ENCODE measurements at places on chromosomes 11 and 22.
A peak's percentile ranks its signal among the peaks of the same experiment; 100 is the strongest.

- no peak for DNase-seq
Observed at GRCh38 chr22:38429499-38430068, 25.4 kb downstream of the KCNJ4 start.

GRCh38 chr11:70493089-70493474 lies 94.8 kb downstream of the CTTN start:
- no peak for DNase-seq

- no peak for DNase-seq
Observed at GRCh38 chr11:40188848-40189247, 1270.6 kb downstream of the LRRC4C start.

- DNase-seq = peak; percentile 63
Observed at GRCh38 chr11:44955015-44955738, 4.5 kb upstream of the TP53I11 start.

DNA sequence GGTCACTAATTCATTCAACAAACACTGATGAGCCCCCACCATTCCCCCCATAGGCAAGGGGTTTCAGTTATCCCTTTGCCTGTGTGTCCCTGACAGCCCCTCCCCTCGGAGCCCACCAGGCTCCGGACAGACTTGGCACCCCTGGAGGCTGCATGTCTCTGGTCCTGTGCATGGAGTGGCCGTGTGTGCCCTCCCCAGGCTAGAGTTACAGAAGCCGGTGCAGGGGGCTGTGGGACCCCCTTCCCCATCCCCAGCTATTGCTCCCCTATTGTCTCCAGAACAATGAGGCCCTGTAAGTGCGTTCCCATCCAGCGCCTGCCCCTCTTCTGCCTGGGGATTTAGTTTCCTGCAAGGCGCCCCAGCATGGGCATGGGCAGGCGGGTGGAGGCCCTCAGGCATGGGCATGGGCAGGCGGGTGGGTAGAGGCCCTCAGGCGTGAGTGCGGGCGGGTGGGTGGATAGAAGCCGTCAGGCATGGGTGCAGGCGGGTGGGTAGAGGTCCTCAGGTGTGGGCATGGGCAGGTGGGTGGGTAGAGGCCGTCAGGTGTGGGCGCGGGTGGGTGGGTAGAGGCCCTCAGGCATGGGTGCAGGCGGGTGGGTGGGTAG lies 1.5 kb downstream of the MUC2 start:
- no peak for DNase-seq

DNA sequence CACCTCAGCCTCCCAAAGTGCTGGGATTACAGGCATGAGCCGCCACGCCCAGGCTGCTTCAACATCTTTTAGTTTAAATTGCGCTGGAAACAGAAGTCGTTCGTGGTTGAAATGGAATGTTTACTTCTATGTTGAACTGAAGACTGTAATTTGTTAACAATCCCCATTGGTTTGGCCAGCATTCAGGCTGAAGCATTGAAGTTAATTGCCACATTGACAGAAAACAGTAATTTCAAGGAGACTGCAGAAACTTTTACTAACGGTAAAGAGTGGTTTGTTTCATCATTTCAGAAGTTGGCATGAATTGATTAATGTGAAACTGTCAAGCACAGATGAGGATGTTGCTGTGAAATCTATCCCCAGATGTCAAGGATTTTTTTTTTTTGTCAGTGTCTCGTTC lies 14.2 kb downstream of the AP5B1 start:
- no peak for DNase-seq

DNA sequence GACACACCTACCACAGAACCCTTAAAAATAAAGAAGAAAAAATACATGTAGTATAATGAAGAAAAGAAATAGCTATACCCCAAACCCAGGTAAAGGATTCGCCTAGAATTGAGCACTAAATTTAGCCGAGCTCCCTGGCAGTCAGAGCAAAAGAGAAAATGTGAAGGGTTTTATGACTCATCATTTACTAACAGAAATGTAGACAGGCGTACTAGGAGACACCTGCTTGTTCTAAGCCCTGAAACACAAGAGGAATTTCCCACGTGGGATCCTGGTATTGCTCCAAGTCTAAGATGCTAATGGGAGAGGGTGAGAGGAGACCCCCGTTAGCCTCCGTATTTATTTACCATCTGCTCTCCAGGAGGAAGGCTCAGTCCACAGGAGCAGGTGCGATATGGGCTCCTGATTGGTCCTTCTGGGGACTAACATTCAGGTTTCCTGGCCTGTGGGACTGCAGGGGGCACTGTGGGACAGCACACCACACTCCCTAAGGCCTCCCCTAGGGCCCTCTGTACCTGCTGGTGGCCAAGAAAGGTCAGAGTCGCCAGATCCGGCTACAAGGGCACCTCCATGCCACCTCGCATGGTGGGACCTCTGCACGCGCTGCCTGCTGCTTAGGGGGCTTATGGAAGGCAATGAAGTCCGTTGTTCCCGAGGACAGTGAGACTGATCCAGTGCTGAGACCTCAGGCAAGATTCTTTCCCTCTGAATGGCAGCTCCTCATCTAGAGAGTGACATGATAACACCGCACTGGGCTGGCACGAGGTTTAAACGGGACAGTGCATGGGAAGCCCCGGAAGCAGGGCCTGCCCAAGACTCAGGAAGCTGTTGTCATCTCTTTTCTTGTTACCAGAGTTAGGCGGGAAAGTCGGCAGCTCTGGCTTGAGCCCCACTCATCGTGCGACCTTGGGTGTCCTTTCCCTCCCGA lies 25.8 kb downstream of the KCNC1 start:
- peak; percentile 57 for DNase-seq

GRCh38 chr11:7525424-7525823 lies 11.6 kb downstream of the PPFIBP2 start:
- no peak for DNase-seq

DNA sequence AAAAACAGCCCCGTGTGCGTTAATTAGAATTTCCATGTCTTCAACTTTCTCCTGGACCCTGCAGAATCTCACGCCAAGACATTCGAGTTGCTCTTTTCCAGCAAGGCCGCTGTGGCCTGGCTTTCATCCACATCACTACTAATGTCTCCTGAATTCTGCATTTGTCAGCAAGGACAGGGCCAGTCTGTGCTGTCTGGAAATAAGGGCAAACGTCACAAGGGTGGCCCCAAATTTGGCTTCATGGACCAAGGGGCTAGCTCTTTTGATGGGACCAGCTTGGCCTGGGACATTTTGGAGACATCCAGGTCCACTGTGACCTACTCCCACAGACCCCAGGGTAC lies 33.4 kb downstream of the KCNQ1OT1 start:
- no peak for DNase-seq

DNA sequence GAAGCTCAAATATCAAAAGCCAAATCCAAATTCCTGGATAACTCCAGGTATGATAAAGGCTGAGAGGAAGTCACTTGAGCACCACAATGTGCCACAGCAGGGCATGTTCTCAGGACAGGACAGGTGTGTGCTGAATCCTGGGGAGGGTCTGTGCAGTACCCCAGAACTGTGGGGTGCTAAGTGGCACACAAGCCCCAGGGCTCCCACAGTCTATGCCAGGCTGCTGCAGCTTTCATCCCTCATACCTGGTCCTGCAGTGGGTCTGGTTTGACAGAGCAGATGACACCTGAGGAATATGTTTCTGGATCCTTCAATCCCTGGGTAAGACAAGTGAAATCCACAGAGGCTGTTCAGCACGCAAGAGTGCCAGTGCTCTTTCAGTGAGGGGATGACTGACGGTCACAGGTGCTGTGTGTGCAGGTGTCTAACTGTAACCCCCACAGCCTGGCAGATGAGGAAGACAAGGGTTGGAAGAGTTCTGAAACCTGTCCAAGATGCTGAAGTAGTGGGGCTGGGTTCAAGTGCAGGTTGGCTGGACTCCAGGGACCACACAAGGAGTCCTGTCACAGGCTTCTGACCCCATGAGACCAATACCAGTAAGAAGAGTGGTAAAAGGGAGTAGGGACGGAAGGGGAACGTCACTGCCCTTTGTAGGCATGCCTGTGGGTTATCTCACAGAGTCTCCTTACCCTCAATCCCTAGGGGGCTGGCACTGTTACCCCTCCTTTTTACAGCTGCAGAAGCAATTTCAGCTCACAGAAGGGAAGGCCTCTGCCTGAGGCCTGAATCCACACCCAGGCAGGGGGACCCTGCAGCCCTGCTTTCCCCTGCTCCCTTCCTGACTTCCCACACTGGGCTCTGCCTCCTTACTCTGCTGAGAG lies 14.1 kb downstream of the SERPIND1 start:
- no peak for DNase-seq

GRCh38 chr11:907668-908067 lies 2.9 kb downstream of the CHID1 start:
- no peak for DNase-seq

DNA sequence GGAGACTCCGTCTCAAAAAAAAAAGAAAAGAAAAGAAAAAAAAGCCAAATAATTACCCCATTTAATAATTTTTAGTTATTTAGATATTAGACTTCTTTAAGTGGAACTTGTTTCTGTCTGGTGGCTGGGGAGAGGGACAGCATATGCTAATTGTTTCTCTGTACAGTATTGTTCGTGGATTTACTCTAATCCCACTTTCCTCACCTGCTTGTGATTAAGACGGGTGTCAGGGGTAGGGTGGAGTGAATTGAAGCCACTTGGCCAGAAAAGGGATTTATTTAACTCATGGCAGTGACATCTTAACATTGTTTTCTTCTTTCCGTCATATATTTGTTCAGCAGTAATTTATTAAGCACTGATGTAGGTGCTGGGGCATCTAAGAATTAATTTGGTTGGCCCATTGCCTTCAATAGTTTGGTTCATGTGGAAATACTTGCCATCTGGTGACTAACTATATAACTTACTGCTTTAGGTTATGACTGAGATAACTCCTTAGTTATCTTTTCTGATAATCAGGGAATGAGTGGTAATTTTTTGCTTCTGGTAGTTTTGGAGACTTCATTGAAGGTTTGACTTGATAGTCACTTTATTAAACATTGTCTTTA lies 4.6 kb downstream of the TNRC6B start:
- DNase-seq = no peak

- DNase-seq = no peak
Observed at GRCh38 chr22:24335496-24335895, 64.9 kb downstream of the SPECC1L start.

DNA sequence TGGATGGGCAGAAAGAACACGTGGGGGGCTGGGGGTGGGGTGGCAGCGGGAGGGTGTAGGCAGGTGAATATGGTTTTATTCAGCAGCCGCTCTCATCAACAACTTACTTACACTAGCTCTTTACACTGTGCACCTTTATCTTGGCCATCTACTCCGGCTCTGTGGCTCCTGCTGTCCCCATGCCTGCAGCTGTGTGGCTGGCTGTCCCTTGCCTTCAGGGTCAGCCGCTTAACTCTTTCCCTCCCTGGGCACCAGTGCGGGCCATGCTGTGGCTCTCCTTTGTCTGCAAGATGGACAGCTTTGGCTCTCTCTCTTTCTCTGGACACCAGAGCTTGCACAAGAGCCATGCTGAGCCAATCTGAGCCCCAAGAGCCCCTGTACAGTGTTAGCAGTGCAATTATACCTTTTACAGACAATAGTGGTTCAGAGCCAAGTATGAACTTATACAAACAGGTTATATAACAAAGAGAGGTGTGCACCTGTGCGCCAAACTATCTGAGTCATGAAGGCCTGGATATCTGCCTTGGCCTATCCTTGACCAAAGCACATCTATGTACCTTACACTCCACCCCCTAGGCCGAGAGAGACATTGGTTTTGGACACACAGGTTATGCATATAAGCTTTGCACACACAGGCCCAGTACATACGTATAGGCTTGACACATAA lies 94.3 kb upstream of the CTSC start:
- no peak for DNase-seq

DNA sequence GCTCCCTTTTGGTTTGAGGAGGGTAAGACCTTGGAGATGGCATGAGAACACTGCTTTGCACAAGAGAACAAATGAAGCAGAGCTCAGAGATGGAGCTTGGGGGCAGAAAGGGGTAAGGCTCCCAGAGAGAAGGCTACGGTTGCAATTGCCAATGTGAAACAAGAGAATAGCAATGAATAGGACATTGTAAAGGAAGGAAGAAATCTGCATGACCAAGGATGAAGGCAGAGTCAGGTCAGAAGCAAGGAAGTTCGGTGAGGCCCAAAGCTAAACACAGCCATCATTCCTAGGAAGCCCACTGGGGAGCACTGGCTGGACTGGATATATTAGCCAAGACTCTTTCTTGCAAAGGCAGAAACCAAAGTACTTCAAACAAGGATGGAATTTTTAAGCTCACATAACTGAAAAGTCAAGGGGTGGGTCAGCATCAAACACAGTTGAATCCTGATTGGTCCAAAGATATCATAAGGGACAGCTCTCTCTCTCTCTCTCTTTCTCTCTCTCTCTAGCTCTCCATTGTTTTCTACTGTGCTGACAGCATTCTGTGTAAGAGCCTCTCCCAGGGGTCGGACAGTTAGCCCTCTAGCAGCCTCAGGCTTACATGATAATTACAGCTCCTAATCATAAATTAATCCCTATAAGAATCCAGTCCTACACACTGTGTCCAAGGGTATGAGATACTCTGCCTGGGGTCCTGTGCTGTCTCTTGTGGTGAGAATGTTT lies 484.3 kb downstream of the SOX6 start:
- no peak for DNase-seq

DNA sequence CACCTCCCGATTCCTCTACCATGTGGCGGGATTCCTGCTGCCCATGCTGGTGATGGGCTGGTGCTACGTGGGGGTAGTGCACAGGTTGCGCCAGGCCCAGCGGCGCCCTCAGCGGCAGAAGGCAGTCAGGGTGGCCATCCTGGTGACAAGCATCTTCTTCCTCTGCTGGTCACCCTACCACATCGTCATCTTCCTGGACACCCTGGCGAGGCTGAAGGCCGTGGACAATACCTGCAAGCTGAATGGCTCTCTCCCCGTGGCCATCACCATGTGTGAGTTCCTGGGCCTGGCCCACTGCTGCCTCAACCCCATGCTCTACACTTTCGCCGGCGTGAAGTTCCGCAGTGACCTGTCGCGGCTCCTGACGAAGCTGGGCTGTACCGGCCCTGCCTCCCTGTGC lies 10.5 kb downstream of the CXCR5 start:
- DNase-seq = no peak

GRCh38 chr11:85307366-85307765 lies 319.8 kb downstream of the DLG2 start:
- no peak for DNase-seq

- DNase-seq = no peak
Observed at GRCh38 chr22:42716649-42717127, 4.0 kb downstream of the A4GALT start.

DNA sequence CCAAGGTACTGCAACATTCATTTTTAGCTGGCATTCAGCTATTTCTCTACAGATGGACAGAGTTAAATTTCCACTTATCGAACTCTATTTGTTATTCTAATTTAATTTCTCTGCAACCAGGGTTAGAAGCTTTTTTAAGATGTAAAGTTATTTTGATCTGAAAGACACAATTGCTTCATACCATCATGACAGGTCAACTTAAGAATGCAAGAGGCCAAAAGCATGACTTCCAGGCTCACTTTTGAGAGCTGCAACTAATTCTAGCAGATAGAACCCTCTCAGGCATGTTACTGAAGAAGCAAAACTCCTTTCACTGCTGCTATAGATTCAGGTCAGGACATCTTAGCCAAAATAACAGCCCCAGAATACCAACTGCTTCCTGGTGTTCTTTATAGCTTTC lies 86.5 kb upstream of the GALNT18 start:
- DNase-seq = no peak

- no peak for DNase-seq
Observed at GRCh38 chr11:107157809-107158187, 139.5 kb upstream of the GUCY1A2 start.

- DNase-seq = peak; percentile 11
Observed at GRCh38 chr11:116895048-116895757, 57.8 kb upstream of the APOA1 start.

- DNase-seq = peak; percentile 78
Observed at GRCh38 chr11:61587951-61588727, 7.3 kb upstream of the SYT7 start.

GRCh38 chr11:134100171-134100570 lies 31.3 kb downstream of the JAM3 start:
- DNase-seq = no peak

All from A549 (cell line).